ENCODE measurements at places on chromosomes 3 and 15.
A peak's percentile ranks its signal among the peaks of the same experiment; 100 is the strongest.

- DNase-seq = no peak
Measured at GRCh38 chr3:185325946-185326791, 36.8 kb upstream of the MAP3K13 start.

DNA sequence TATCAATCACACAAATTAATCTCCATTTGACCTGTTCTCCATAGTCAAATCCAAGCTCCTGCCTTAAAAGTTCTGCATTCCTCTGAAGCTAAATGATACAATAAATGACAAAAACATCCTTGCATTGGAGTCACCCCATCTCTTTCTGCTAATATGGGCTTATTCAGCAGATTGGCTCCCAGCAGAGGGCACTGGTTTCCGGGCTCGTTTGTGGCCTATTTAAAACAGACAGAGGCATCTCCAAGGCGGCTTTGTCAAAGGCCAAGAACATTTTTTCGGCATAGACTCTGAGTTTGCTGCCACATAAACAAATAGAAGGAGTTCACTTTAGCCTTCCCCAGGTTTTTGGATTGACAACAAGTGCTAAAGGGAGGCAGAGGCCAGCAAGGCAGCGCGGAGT, 204.4 kb upstream of the RASGRP1 start:
- no peak for DNase-seq

GRCh38 chr3:181040030-181040429, 50.5 kb upstream of the DNAJC19 start:
- no peak for DNase-seq

GRCh38 chr3:124557433-124558232, 172.6 kb upstream of the UMPS start:
- no peak for DNase-seq

DNA sequence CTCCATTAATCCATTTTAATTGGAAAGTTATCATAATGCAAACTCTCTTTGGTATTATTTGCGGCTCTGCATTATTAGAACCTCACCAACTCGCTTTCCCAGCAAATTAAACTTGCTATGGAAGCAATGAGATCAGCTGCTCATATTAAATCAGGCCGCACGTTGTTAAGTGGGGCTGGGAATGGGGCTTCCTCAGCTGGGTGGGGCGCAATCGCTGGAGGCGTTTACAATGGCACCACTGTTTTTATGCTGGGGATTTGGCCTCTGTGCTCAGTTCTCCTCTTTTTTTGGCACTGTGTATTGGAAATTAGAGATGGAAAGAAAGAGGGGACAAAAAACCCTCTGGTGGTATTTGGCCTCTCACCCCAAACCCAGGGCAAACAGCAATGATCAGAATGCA, 72.2 kb downstream of the RPLP1 start:
- peak; percentile 50 for DNase-seq

GRCh38 chr3:11390411-11391131, 118.4 kb downstream of the ATG7 start:
- no peak for DNase-seq
